ENCODE measurements at places on chromosomes 6 and 20.

DNA sequence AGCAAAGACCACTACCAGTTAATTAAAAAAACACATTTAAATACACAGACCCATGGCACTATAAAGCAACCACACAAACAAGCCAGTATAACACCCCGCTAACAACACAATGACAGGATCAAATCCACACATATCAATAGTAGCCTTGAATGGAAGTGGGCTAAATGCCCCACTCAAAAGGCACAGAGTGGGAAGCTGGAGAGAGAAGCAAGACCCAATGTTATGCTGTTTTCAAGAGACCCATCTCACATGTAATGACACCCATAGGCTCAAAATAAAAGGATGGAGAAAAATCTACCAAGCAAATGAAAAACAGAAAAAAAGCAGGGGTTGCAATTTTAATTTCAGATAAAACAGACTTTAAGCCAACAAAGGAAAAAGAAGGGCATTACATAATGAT lies 125.4 kb upstream of the PTCHD4 start:
- no peak for DNase-seq

DNA sequence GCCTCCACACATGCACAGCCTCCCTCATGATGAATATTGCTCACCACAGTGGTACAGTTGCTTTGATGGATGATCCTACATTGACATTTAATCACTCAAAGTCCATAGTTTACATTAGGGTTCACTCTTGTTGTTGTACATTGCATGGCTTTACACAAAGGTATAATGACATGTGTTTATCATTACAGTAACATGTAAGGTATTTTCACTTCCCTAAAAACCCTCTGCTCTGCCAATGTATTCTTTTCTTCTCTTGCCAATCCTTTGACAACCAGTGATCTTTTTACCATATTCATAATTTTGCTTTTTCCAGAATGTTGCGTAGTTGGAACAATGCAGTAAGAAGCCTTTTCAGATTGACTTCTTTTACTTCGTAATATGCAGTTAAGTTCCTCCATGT lies 166.6 kb upstream of the KHDRBS2 start:
- DNase-seq: no peak

DNA sequence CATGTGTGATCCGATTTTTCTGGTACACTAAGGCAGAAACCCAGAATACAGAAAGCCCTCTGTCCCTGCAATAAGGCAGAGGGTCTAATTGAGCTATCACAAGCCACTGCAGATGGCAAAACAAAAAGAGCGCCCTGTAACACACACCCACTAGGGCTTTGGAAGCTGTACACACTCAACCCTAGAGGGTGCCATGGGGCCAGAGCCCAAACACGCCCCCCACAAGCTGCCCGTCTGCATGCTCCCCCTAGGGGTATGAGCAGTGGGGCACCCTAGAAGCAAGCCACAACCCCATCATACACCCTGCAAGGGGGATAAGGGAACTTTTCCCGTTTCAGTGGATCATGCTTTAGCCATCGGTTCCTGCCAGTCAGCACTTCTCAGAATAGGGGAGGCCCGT lies 62.2 kb upstream of the PDE10A start:
- no peak for DNase-seq

DNA sequence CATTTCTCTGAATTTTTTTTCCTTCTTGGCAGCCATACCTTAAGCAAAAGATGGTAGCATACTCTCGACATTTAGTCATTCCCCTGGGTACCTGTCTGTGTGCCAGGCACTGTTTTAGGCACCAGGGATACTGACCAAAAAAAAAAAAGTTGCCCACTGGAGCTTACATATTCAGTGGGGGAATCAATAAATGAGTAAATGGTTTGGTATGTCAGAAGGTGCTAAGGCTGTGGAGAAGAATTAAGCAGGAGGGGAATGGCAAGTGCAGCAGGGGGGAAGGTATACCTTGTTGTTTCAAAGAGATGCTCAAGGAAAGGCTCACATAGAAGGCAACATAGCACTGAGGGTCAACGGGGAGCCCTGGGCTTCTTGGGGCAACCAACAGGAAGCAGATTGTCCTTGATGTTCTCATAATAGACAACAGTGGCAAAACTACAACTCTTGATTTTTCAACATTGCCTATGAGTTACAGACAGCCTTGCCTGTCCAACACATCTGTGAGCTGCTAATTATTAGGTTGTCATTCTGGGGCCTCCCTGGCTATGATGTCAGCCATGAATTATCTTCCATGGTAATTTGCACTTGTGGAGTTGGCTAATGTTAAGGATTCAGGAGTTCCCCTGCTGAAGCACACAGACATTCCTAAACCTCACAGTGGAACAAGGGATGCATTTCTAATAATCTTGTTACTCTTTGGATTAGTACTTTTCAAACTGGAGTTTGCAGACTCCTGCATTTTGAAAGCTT lies 19.6 kb downstream of the NT5E start:
- no peak for DNase-seq

DNA sequence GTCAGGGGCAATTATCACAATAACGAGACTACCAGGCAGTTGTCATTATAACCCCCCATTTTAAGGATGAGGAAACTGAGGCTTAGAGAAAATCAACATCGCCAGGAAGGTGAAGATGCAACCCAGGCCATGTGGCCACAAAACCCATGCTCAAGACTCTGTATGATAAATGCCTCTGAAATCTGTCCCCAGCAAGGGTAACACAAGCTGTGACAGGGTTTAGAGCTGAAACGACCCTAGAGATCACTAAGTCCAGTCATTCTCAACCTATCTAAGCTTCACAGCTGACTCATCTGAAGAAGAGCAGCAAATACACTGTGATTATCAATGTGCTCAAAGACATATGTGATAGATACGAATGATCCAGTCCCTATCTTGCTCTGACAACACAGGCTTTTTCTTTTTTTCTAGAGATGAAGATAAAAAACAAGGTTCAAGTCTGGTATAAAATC lies 47.0 kb downstream of the ARHGAP18 start:
- DNase-seq: no peak

GRCh38 chr6:157630463-157631080 lies 192.5 kb upstream of the SNX9 start:
- no peak for DNase-seq

DNA sequence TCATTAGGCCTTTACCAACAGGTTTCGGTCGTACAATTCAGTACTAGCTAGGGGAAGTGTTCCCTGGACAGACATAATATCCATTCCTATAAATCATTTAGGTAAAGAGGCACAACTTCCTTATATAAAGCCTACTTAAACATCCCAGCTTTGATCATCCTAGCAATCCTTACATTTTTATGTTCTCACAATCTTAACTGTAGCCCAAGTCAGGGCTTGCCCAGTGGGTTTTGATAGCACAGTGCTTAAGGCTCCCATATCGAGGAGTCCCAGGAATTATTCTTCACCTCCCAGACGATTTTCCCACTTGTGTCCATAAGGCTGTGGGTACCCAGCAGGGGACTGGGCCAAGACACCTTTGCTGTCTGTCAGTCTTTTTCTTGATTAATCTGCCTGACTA lies 63.2 kb downstream of the E2F3 start:
- DNase-seq: no peak

- no peak for DNase-seq
Observed at GRCh38 chr6:105105094-105105493, 74.7 kb downstream of the POPDC3 start.

DNA sequence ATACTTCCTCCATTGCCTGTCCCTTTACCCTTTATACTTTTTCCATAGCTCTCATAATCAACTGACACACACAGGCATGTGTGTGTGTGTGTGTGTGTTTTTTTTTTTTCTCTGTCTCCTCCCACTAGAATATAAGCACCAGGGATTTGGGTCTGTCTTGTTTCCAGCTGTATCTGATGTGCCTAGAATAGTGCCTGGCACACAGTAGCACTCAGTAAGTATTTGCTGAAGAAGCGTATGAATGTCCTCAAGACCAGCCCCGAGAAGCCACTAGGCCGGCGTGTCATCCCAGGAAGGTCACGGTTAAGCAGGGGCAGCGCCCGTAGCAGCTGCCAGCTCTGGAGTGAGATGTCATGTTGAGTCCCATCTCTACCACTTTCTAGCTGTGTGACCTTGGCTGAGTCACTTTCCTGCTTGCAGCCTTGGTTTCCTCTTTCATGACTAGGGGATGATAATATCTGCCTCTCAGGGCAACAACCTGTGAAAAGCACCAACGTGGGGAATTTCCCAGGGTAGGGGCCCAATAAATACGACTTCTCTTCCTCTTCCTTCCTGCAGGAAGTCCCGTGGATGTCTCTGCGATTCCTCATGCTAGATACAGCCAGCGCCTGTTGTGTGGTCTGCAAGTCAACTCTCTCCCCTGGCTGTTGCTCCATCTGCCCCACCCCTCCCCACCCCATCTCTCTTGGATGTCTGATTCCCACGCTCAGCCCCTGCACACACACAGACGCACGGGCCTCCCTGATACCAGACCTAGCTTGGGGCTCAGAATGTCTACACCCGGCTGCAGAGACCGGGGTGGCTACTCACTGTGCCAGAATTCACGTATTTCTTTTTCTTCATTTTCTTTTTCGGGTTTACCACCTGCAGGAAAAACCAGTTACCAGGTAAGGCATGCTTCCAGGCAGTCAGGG lies 58.1 kb downstream of the RAB44 start:
- no peak for DNase-seq

- DNase-seq: no peak
Observed at GRCh38 chr6:137494281-137494987, at the start of gene OLIG3. OLIG3 (minus strand) TSS chr6:137494394; CDS start chr6:137494170, 224 bp downstream.

- DNase-seq: no peak
Observed at GRCh38 chr20:56229812-56230211, 18.7 kb upstream of the MC3R start.

DNA sequence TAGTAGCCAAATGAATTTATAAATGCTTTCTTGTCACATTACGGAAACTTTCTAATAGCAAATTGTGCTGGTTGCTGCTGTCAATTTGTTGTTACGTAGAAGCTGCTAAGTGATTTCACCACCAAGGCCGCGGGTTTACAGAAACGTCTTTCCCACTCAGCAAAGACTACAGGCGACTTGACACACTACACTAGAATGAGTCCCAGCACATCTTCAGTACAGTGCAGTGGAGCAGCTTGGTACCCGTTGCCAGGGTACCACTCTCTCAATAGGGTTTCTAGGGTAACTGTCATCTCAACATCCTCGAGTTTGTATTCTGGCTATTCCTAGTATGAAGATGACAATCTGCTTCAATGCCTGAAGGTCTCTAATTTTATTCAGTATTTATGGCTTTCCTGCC lies 22.7 kb upstream of the ZDHHC14 start:
- DNase-seq: no peak

GRCh38 chr6:150056156-150056555 lies 12.8 kb downstream of the ULBP3 start:
- no peak for DNase-seq

GRCh38 chr6:167684276-167685104 lies 142.2 kb upstream of the AFDN start:
- DNase-seq: no peak

DNA sequence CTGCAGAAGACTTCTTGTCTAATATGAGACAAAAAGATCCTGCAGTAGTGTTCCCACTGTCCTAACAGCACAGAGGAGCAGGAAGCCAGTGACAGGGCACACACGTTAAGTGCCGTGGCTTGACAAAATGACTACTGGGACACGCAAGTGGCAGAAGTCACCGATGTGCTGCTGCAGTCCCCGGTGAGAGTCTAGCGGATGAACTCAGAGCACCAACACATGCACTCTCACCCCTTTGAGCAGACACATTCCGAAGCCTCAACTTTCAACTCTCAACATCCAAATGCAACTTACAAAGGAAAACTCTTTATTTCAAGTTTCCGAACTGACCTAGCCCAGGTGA lies 898 bp downstream of the LAMA4 start:
- no peak for DNase-seq

GRCh38 chr6:119350952-119351372 lies 1.4 kb upstream of the MAN1A1 start:
- no peak for DNase-seq

GRCh38 chr20:6180531-6180930 lies 57.7 kb upstream of the FERMT1 start:
- no peak for DNase-seq

DNA sequence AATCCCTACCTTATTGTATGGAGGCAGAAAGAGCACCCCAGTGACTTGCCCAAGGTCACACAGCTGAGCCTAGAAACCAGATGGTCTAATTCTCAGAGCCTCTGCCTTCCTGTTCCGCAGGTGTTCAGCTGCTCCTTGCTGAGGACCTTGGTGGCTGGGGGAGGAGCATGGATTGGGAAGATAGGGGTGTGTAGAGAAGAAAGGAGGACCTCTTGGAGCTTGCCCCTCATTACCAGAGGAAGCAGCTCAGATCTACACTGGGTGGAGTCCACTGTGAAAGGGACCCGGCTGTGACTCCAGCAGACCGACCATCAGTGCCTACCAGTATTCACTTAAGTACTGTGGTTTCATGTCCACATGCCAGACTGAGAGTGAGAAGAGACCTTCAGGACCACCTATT lies 15.2 kb downstream of the FOXP4 start:
- no peak for DNase-seq

- DNase-seq: no peak
Observed at GRCh38 chr6:75170691-75171560, 34.9 kb downstream of the COL12A1 start.

GRCh38 chr6:23630726-23631635 lies 495.0 kb upstream of the NRSN1 start:
- DNase-seq: no peak

DNA sequence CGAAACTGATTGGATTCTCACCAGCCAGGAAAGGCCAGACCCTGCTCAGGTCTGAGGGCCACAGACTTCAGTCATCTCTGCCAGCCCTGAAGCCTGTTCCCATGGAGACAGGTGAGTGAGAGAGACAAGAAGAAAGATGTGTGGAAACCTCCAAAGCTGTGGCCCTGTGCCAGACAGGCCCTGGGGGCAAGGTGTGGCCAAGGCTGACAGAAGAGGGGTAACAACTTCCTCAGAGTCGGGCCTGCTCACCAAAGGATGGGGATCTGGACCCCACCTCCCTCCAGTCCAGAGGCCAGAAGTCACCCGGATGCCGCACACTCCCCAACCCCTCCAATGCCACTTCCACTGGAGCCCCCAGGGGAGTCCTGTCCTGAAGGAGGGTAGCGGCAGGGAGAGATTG lies 73.6 kb downstream of the MDGA1 start:
- no peak for DNase-seq

GRCh38 chr20:16576219-16576618 lies 3.0 kb upstream of the KIF16B start:
- DNase-seq: no peak

DNA sequence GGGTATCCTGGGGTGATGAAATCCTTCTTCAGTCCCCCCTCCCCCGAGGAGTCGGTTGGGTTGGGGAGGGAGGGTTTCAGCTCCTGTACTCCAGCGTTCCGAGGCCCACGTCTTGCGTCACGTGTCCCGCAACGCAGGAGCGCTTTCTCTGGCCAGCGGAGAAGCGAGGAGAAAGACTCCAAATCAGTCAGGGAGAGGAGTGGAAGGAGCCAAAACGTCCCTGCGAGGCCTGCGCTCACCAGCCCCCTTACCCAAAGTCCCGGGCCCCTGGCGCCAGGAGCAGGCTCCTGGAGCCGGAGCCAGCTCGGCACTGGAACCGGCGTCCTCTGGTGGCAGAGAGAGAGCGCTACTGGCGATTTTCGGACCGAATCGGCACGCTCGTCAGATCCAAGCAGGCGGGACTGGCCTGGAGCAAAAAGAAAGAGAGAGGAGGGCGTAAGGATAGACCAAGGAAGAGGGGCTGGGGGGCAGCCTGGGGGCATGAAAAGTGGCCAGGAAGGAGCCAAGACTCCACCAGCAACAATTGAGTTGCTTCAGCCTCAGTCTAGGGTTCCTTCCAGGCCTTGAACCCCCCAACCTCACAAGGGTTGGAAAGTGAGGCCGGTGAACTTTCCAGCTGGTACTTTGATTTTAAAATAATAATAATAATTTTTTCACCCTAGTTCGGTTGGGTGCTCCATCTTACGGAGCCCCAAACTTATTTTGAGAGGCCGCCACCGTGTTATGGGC lies at the start of gene GNAS:
Gene GNAS (plus strand): TSS at position 174 of the 729 bp plus-strand sequence.
- DNase-seq: no peak

GRCh38 chr6:152309648-152310047 lies 327.5 kb downstream of the SYNE1 start:
- no peak for DNase-seq

All from GM12892 (cell line).